ENCODE measurements at places on chromosomes 16 and 17.

- no peak for DNase-seq
These were observed 2.4 kb downstream of the NDE1 start for GRCh38 chr16:15652293-15653001.

DNA sequence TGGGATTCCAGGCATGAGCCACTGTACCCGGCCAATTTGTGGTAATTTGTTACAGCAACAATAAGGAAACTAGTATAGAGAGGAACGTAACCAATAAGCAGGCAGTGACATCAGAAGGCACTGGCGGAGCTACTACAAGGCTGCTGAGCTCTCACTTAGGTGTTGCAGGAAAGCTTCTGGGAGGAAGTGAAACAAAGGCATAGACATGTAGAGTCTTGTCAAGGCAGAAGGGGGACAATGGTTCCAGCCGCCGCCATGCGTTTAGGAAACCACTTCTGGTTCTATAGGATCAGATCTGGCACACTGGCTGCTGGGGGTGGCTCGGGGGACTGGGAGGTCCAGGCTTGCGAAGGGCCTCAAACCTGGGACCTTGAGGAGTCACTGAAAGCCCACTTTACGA lies 9.4 kb upstream of the CPSF4L start:
- no peak for DNase-seq

DNA sequence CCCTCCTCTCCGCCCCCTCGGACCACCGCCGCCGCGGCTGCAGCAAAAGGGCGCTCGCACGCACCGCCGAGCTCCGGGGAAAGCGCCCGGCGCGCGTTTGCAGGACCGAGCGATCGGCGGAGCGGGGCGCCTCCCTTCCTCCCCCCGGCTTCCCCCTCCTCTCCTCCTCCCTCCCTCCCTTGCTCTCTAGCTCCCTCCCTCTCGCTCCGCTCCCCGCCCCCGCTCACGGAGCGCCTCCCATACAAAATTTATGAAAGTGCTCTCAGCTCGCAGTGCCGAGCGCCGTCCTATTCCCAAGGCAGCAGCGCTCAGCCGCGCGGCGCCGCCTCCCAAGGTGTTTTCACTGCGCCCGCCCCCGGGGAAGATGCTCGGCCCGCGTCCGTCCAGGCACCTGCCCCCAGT lies at the start of gene RTN4RL1:
Gene RTN4RL1, minus strand, starts transcription at position 115 of the 402 bp plus-strand sequence. CDS start 469 bp downstream, outside the sequence.
- peak; percentile 58 for DNase-seq

DNA sequence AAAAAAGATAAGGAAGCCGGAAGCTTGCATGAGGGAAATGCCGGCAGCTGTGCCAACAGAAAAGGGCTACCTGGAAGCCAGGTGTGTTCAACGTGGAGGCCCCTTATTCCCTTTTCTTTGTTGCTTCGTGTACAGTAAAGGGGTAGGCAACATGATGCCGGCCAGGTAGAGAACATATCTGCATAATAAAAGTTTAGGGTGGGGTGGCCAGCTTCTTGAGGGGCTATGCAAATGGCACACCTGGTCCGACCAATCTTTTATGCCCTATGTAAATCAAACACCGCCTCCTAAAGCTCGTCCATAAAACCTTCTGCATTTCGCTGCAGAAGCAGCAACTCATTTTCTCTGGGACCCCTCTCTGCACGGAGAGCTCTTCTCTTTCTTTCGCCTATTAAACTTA lies 911.6 kb downstream of the KCNJ2 start:
- no peak for DNase-seq

- DNase-seq = no peak
These were observed 6.8 kb downstream of the CDIP1 start for GRCh38 chr16:4531811-4532210.

DNA sequence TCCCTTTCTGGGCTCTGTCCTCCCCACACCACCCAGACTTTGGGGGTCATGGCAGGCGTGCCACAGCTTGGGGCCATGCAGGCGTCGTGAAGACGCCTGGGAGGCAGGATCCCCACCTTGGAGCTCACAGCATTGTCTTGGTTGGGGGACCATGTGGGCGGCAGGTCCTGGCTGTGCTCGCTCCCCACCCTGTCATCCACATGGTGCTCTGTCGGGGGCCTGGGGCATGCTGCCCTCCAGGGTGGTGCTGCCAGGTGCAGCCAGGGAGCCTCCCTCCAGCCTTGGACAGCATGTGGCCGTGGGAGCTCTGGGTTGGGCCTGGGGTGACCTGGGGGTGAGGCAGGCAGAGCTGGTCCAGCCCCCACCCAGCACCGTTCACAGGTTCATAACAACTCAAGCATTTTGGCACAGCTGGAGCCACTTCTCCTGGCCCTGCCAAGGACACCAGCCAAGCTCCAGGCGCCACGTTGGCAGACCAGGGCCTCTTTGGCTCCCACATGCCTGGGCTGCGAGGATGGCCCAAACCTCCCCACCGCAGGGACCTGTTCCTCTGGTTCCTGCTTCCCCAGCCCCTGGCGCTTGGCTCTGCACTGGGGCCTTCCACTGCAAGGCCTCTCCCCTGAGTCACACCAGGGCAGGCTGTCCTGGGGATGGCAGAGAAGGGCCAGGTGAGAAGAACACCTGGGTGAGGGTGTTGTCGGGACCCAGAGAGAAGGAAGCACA lies 15.1 kb upstream of the ATP6V0C start:
- DNase-seq = no peak

GRCh38 chr16:56607109-56607618 lies 1.2 kb upstream of the MT2A start:
- DNase-seq = peak; percentile 62

GRCh38 chr16:19840524-19841110 lies 44.0 kb downstream of the GPRC5B start:
- DNase-seq = no peak

DNA sequence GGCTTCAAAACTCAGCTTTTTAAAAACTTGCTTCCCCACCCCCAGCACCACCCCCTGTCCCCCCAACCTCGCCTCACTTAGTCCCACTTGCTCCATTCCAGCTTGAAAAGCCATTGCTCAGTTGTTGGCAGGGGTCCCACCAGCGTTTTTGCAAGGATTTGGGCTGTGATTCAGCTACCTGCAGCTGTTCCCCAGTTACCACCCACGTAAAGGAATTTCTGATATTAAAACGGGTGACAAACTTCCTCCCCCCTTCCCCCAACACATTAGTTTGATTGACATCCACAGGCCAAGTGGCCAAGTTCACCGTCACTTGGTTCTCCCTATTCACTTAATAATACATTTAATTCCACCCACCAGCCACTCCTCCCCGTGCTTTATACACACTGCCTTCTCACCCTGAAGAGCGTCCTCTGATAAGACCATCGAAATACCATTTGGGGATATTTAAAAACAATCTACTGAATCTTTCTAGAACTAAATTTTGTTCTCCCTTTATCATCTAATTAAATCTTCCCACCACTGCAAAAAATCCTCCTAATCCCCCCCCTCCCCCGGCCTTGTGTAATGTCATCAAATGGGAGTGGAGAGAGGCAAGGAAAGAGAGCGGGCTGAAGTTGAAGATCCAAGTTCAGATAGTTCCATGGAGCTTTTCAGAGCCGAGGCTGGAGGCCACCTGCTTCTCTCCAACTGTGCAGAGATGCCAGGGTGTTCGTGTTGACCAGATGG lies 55.1 kb downstream of the SOX9 start:
- DNase-seq = no peak

- DNase-seq = no peak
These were observed 530.6 kb downstream of the TOX3 start for GRCh38 chr16:52016387-52016786.

GRCh38 chr16:82043680-82044584 lies 8.9 kb downstream of the HSD17B2 start:
- no peak for DNase-seq

GRCh38 chr17:77086433-77087010 lies 54.2 kb upstream of the SEC14L1 start:
- DNase-seq = peak; percentile 68

- peak; percentile 53 for DNase-seq
These were observed 58.3 kb downstream of the WIPI1 start for GRCh38 chr17:68398691-68399637.

DNA sequence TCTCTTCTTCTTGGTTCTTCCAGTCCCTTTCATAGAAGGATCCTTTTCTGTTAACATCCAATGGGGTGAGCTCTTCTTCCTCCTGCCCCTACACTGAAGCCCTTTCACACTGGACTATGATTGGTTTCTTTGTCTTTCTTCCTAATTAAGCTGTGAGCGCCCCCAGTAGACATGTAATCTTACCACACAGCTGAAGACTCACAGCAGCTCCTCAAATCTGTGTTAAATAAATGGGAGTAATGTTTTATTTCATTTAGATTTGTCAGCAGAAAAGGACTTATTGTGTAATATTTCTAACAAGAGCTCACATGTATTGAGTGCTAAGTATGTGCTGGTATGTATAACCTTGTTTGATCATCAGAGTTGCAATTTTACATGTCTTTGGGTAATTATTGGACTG lies 55.7 kb downstream of the TOX3 start:
- no peak for DNase-seq

GRCh38 chr17:60435244-60436167 lies 13.2 kb downstream of the CHCT1 start:
- peak; percentile 64 for DNase-seq

DNA sequence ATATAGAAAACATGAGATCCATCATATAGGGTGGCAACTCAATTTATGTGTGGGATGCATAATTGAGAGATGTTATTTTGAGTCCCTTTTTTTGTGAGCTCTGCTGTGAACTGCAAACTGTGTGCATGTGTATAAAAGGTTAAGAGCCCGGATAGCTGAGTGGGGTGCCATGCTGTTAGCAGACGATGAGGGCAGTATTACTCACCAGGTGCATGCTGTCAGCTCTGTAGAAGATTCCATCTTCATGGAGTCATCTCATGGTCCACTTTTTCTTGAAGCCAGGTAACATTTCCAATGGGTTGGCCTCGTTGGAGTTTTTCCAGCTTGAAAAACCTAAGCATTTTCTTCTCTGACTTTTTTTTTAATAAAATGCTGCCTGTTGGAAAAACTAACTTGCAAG lies 43.0 kb upstream of the RHBDL3 start:
- no peak for DNase-seq

GRCh38 chr17:43839670-43840108 lies 6.7 kb upstream of the MPP3 start:
- DNase-seq = no peak

DNA sequence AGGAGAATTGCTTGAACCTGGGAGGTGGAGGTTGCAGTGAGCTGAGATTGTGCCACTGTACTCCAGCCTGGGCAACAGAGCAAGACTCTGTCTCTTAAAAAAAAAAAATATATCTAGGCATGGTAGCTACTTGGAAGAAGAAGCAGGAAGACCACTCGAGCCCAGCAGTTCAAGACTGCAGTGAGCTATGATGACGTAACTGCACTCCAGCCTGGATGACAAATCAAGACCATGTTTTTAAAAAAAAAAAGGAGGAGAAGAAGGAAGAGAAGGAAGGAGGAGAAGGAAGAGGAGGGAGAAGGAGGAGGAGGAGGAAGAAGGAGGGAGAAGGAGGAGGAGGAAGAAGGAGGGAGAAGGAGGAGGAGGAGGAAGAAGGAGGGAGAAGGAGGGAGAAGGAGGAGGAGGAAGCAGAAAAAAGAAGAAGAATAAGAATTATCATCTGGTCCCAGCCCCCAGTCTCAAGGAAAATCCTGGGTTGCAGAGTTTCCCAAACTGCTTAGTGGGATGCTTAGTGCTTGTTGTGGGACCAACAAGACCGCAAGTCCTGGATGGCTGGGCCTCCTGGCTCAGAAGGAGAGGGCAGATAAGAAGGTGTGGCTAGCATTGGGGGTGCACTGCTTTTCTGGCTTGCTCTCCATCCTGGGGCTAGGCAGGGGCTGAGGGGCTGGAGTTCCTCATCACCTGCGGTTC lies 3.7 kb upstream of the DRC7 start:
- no peak for DNase-seq

GRCh38 chr17:58344047-58344790 lies 7.8 kb downstream of the SUPT4H1 start:
- DNase-seq = no peak

DNA sequence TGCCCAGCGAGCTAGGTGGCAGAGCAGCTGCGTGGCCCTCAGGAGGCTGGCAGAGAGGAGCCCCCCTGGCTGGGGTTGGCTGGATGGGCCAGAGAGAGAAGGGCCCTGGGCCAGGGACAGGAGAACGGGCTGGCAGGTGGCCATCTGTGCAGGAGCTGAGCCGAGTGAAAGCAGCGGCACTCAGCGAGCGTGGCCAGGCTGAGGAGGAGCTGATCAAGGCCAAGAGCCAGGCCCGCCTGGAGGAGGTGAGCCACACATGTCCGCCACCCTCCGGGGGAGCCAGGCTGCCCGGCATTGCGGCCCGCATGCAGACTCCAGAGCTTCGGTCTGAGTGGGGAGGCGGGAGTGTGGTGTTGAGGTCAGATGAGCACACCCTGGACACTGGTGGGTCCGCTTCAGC lies 2.1 kb upstream of the RAC3 start:
- no peak for DNase-seq

GRCh38 chr17:4316648-4317047 lies 49.8 kb downstream of the UBE2G1 start:
- no peak for DNase-seq

DNA sequence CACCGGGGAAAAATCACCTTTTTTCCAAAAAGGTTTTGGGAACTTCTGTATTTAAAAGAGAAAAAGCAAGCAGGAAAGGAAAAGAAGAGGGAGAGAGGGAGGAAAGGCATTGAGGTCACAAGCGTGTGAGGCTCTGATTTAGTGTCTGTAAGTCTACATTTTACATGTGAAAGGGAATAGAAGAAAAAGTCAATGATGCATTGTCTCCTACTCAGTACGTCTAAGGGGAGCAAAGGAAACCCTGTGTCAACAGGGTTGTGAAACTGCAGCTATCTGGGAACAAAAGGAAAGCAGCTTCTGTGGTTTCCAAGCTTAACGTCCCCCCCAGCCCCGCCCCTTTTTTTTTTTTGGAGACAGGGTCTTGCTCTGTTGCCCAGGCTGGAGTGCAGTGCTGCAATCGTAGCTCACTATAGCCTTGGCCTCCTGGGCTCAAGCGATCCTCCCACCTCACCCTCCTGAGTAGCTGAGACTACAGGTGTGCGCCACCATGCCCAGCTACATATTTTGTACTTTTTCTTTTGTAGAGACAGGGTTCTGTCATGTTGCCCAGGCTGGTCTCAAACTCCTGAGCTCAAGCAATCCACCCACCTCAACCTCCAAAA lies 1.8 kb upstream of the CDC42EP4 start:
- DNase-seq = no peak

- DNase-seq = no peak
These were observed 37.5 kb downstream of the RPA1 start for GRCh38 chr17:1867307-1867706.

DNA sequence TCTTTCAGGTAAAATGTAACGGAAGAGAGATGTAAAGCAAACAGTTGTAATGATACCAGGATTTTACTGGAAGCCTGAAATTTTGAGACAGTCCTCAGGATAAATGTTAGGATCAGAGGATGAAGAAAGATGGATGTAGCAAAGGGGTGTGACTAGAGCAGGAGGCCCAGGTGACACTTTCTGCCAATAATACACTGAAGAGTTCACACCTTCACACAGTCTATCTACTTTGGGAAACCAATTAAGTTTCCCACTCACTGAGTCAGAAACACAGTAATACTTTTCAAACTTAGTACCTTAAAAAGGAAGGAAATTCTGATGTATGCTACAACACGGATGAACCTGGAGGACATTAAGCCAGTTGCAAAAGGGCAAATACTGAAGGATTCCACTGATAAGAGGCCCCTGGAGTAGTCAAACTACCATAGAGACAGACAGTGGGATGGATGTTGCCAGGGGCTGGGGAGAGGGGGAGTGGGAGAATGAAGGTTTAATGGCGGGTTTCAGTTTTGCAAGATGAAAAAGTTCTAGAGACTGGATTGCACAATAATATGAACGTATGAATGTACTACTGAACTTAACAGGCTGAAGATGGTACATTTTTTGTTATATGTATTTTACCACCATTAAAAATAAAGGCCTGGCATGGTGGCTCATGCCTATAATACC lies 62.3 kb downstream of the CYTH1 start:
- no peak for DNase-seq

Data from ovary (tissue), 10 donors.